ENCODE measurements at places on chromosomes 1 and 21.

DNA sequence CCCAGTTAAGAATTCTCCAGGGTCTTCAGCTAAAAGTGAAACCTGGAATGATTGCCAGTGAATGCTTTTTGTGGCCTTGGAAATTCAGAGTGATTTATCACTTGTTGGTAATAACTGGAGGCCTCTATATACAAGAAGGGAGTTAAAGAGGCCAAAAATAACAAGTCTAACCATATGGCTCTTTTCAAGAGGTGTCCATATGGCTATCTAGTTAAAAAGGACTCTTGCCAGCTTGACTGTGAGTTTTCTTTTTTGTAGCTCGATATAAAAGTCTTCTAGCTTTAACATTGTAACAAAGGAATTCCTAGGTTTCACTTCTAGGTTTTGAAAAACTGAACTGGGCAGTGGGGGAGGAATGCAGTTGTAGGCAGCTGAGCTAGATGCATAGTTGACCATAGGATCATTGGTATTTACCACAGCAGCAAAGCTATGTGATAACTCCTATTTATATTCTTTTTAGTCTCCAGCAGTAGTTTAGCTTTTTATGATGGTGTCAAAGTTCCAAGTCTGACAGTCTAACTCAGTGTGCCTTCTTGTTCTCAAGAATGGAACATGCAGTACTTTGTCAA lies 44.4 kb downstream of the CACHD1 start:
- no peak for DNase-seq

GRCh38 chr1:211951856-211952255 lies 83.5 kb downstream of the INTS7 start:
- DNase-seq = no peak

DNA sequence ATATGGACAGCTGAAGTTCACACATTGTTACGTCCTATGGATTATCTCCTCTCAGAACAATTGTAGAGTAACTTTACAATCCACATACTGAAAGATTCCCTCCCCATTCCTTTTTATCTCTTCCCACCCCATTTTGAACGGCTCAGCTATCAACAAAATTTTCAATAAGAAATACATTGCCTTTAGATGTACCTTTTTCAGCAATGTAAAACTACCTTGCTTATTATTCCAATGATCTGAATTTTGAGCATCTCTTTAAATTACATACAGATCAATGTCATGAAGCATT lies 503.7 kb downstream of the SMYD3 start:
- no peak for DNase-seq

DNA sequence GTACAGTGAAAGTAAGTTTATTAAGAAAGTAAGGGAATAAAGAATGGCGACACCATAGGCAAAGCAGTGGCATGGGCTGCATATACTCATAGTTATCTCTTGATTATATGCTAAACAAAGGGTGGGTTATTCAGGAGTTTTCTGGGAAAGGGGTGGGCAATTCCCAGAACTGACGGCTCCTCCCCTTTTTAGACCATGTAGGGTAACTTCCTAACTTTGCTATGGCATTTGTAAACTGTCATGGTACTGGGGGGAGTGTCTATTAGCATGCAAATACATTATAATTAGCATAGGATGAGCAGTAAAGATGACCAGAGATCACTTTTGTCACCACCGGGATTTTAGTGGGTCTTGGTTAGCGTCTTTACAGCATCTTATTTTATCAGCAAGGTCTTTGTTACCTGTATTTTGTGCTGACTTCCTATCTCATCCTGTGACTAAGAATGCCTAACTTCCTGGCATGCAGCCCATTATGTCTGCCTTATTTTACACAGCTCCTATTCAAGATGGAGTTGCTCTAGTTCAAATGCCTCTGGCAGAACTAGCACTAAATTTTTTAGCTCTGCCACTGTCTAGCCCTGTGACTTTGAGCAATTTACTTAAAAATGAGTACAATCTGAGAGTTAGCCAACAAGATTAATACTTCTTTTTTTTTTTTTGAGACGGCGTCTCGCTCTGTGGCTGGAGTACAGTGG lies 110.3 kb upstream of the PALMD start:
- DNase-seq = no peak

GRCh38 chr21:46188226-46189212 lies 4.3 kb upstream of the SPATC1L start:
- DNase-seq = no peak

DNA sequence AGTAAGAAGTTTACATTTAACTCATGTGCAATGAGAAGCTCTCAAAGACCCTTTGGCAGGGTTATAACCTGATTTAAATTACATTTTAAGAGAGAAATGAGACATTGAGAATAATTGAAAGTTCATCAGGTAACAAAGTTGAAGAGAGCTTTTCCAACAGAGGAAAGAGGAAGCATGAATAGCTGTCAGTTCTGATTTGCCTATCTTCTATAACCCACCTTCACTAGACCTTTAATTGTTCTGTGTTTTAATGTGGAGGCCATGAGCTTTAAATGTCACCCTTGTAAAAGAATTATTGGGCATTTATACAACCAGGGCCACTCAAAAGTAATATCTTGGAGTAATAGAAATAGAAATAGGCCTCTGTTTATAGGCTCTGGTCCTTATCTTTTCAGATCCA lies 9.3 kb upstream of the FCRL1 start:
- DNase-seq = no peak

DNA sequence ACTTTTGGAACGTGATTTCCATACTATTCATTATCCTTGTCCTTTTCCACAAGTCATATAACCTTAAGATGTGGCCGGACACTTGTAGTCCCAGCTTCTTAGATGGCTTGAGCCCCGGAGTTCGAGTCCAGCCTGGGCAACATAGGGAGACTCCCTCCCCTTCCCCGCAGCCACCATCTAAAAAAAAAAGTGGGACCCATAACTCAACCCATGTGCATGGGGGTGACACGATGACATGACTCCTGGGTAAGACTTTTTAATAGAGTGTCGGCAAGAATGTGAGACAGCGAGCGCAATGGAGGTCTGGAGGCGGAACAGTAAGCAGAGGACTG lies 25.7 kb downstream of the MIA3 start:
- no peak for DNase-seq

DNA sequence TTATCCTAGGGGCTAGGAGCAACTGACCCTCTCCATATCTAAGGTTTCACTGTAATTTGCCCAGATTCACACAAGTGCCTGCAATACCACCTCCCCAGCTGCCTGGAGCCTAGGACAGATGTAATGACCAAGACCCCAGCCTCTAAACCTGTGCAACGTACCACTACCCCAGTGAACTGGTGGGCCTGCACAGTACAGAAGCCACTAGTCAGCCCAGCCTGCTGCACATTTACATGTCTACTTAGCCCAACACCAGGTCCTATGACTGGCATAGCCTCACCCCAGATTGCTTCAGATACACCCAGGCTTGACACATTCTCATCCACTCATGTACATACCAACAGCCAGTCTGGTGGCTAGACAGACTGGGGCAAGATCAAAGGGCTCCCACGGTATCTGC lies 1336.6 kb downstream of the BRINP3 start:
- no peak for DNase-seq

DNA sequence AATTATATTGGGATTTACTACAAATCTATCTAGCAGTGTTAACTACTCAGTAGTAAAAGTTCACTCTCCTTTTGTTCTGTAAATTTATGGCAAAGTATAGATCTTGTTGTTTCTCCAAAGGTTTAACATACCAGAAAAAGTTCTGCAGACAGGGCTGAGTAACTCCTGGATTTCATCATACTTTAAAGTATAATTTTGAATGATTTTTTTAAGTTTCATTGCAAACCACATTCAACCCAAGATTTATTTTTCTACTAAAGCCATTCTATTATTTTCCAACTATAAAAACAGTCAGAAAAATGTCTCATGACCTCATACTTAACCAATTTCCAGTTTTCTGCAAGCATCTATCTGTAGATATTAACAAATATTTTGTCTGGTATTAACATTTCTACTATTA lies 585.8 kb upstream of the ZRANB2 start:
- DNase-seq = no peak
